Skin of body (tissue), 3 donors: ENCODE measurements at places on chromosomes 7 and 10. TPM values are rescaled to one million over a fixed set of nuclear protein-coding genes. Genes with fewer than 3 reads are reported as not detected.

DNA sequence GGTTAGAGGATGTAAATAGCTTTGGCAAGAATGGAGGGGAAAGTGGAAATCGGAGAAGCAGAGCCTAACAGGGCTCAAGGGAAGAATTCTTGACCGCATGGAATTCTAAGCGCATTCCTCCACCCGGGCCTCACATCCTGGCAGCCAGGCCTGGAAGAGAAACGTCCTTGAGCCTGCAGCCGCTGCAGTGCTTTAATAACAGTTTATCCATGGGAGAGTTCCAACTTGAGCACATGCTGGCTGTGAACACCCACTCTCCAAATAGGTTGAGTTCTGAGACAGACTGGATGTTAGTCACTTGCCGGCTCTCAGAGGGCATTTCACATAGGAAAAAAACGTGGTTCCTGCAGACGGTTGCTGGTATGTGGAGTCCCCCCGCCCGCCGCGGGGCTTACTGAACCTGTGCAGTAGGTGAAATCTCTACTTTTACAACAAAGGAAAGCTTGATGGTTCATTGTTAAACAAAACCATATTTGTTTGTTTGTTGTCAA, 61.4 kb upstream of the STEAP1B start:
- DNase-seq = peak; percentile 91

- peak; percentile 79 for DNase-seq
Observed at GRCh38 chr7:128831994-128832879, 2.0 kb downstream of the FLNC start.

- DNase-seq = no peak
Observed at GRCh38 chr7:55912748-55913158, 25.5 kb downstream of the ZNF713 start.

DNA sequence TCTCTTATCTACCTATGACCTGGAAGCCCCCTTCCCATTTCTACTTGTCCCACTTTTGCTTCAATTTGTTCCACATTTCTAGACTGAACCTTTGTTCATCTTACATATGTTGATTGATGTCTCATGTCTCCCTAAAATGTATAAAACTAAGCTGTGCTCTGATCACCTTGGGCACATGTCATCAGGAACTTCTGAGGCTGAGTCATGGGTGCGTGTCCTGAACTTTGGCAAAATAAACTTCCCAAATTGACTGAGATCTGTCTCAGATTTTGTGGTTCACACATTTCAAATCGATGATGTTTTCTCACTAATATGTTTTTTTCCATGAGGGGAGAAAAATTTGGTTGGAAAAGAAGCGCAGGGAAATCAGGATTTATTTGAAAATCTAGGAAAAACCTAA, 406.2 kb upstream of the LRRTM3 start:
- DNase-seq = no peak

- DNase-seq = no peak
Observed at GRCh38 chr7:103446049-103446520, at the start of gene SLC26A5. Gene SLC26A5 (minus strand): TSS chr7:103446207. CDS start chr7:103421514, 24,693 bp downstream.

GRCh38 chr10:78455811-78456210, 422.1 kb downstream of the RPS24 start:
- DNase-seq = no peak

GRCh38 chr7:27312820-27313219, 70.2 kb downstream of the EVX1 start:
- DNase-seq = no peak

DNA sequence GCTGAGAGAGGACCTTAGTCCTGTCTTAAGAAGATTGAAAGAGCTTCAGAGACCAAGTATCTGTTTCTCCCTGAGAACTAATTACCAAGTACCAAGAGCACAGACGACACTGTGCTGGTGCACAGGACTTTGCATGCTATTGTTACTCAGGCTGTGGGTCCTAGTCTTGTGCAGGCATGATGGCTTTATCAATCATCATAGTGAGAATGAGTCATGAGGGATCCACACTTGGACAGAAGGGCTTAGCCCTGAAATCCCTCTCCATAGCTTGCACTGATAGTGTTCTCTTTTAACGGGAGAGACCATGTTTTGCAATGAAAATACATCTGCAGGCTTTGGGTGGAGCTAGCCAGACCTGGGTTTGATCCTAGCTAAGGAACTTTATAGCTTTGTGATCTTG, 93.3 kb downstream of the SORCS3 start:
- no peak for DNase-seq

- no peak for DNase-seq
Observed at GRCh38 chr7:34365011-34365410, 293.0 kb upstream of the NPSR1 start.

DNA sequence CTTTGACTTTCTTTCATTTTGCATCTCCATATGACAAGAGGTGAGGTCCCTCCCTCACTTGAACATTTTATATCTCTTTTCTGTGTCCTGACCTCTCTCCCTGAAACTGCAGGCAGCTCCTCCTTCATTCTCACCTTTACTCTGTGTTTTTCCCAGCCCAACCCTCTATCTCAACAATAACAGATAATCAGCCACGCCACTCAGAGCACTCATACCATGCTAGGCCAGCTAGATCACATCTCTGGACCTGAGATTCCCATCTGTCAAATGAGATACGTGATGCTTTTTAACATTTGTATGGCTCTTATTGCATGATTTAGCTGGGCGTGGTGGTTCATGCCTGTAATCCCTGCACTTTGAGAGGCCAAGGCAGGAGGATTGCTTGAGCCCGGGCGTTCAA, 63.1 kb upstream of the PDCD4 start:
- no peak for DNase-seq

DNA sequence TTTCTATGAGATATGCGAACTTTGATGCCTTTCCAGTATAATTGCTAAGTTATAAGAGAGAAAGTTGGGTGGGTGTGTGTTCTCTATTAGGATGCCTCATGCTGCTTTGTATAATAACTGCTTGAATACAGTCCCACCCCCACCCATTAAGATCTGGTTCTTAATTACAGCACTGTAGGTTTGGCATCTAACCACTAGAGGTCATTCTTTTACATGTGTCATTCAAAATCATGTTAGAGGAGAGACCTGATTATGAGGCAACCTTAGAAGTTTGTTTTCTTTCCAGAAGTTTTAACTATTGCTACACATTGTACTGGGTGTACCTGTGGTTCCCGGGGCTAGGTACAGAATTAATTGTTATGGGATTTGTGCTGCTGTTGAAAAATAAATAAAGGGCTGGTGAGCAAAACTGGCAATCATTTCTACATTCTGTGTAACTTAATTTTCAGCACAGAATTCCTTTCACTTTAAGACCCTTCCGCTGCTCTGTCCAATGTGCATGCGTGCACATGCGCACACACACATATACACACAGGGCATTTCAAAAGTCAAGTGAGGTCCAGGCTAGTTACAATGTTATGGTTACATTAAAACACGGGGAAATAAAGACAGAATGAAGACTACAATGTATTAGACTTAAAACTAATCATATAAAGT, 1156.3 kb downstream of the SORCS3 start:
- DNase-seq = peak; percentile 29

- no peak for DNase-seq
Observed at GRCh38 chr10:84427903-84428650, 99.7 kb downstream of the CCSER2 start.

DNA sequence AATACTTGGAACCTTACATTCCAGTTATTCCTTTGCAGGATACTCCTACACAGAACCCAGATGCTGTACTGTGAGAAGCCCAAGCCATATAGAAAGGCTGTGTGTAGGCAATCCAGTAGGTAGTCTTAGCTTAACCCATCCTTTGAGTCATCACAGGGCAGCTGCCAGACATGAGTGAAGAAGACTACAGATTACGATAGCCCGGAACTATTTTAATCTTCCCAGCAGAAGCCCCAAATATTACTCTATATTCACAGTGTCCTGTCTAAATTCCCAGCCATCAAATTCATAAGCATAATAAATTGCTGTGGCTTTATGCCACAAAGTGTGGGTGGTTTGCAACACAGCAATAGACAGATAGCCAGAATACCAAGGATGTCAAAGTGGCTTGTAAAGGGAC, 474.1 kb upstream of the STEAP1 start:
- no peak for DNase-seq

- DNase-seq = peak; percentile 32
Observed at GRCh38 chr10:58651040-58651439, 138.4 kb downstream of the BICC1 start.

The NUTM2D gene
- total RNA-seq = 2.8 TPM

The CYP2C18 gene
- 3.0 TPM for total RNA-seq

The TRPV5 gene
- 0.10 TPM for total RNA-seq

The SLC26A5 gene
- 0.20 TPM for total RNA-seq

The OR2A42 gene
- 0.10 TPM for total RNA-seq

The ZCWPW1 gene
- total RNA-seq = 4.7 TPM
